ENCODE measurements at places on chromosomes 7 and 10.

GRCh38 chr7:16754856-16755317 lies 1.3 kb downstream of the TSPAN13 start:
- no peak for DNase-seq

GRCh38 chr7:108104324-108104723 lies 25.8 kb downstream of the LAMB4 start:
- no peak for DNase-seq

DNA sequence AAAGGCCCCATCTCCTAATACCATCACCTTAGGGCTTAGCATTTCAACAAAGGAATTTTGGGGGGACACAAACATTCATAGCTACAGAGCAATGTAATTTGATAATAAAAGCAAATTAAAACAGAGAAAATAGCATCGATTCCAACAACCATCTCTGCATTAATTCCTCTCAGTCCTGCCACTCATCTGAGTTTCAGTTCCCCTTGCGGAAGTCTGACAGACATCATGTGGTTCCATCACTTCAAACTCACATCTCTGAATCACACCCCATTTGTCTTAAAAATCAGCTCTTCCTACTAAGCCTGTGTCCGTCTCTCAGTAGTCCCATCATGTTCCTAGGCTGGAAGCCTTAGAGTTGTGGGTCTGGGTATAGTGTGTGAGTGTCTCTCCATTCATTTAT lies 3.6 kb downstream of the ADCK2 start:
- DNase-seq, result peak; percentile 40

DNA sequence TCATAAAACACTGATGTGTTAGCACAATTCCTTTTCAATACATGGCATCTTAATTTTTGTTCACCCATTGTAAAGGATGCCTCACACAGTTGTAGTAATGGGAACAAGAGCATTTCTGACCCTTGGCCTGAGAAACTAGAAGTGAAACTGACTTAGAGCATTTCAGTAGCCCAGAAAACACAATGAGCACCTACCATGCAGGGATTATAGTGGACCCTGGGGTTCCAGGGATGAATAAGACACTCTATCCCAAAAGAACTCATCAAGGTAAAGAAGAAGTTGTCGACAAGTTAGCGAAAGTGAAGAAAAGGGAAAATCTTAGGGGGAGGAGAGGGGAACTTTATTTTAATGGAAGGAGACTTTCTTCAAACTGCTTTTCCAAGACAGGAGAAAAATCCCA lies 125.6 kb downstream of the NT5C2 start:
- no peak for DNase-seq

- DNase-seq, result no peak
Measured at GRCh38 chr7:121166916-121167315, 161.9 kb upstream of the WNT16 start.

- DNase-seq, result no peak
Measured at GRCh38 chr7:67309764-67310549, 313.3 kb downstream of the TYW1 start.

DNA sequence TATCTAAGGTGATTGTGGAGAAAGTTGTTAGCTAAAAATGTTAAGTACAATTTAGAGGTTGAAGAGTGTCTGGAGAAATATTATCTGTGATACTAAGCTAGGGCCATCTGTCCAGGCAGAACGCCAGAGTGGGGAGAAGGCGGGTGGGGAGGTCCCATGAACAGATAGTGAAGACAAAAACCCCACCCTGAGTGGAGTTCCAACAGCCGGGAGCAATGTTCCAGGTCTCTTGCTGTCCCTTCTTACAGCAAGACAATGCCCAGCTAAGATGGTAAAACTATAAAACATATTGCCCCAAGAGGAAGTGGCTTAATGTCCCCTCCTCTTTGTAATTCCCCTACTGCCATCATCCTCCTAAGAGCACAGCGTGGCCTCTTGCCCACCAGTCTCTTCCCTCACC lies 10.4 kb upstream of the IL15RA start:
- no peak for DNase-seq

GRCh38 chr7:5408777-5409176 lies 14.9 kb downstream of the TNRC18 start:
- no peak for DNase-seq

GRCh38 chr7:4241304-4241612 lies 440.8 kb upstream of the FOXK1 start:
- DNase-seq, result no peak

- DNase-seq, result no peak
Measured at GRCh38 chr7:39083781-39084180, 106.1 kb downstream of the POU6F2 start.

DNA sequence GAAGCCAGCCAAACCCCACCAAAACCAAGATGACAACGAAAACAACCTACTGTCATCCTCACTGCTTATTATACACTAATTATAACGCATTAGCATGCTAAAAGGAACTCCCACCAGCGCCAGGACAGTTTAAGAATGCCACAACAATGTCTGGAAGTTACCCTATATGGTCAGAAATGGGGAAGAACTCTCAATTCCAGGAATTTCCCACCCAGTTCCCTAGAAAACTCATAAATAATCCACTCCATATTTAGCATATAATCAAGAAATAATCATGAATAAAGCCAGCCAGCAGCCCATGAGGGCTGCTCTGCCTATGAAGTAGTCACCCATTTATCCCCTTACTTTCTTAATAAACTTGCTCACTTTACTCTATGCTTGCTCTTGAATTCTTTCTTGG lies 20.8 kb downstream of the MICU1 start:
- no peak for DNase-seq

DNA sequence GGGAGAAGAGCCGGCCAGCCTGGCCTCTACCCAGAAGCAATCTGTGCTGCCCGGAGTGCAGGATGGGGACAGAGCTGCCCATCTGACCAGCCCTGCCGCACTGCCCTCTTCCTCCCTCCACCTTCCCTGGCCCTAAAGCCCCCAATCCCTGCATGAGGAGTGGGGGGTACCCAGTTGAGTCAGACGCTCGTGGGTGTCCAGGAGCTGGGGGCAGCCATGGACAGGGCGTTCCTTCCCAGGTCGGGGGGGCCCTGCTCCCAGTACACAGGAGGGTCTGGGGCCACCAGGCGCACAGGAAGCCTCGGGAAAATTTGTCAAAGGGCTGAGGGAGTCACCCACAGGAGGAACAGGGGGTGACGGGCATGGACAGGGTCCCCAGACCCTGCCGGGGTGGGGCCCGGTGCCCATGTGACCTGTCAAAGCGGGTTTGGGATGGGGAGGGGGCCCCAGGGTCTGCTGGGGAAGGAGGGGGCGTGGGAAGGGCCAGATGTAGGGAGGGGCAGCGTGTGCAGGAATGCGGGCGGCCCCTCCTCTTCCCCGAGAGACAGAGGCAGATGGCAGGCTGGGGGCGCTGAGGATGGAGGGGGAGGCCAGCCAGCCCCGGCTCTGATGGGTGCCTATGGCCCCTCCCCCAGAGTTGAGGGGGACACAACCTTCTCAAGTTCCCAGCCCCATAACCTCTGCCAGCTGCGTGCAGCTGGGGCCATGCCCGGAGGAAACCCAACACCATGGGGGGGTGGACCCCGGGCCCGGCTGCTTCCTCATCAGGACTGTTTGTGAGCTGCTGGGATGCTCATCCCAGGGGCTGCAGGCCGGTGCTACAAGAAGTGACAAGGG lies 21.5 kb upstream of the GRIFIN start:
- DNase-seq, result no peak

GRCh38 chr7:90007831-90008230 lies 146.4 kb upstream of the STEAP1 start:
- no peak for DNase-seq

- DNase-seq, result no peak
Measured at GRCh38 chr7:29993140-29993539, 3.5 kb upstream of the SCRN1 start.

DNA sequence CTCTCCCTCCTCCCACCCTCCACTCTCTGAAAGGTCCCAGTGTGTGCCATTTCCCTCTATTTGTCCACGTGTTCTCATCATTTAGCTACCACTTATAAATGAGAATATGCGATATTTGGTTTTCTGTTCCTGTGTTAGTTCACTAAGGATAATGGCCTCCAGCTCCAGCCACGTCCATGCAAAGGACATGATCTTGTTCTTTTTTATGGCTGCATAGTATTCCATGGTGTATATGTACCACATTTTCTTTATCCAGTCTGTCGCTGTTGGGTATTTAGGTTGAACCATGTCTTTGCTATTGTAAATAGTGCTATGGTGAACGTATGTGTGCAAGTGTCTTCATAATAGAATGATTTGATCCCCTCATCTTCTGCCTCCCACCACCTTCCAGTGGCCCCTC lies 183.7 kb upstream of the AUTS2 start:
- DNase-seq, result no peak

- DNase-seq, result no peak
Measured at GRCh38 chr7:3578399-3578798, 277.3 kb downstream of the SDK1 start.

- no peak for DNase-seq
Measured at GRCh38 chr10:74929197-74929596, 102.8 kb downstream of the KAT6B start.

GRCh38 chr10:22945934-22946673 lies 18.3 kb downstream of the ARMC3 start:
- no peak for DNase-seq

- no peak for DNase-seq
Measured at GRCh38 chr10:108789919-108790318, 1133.4 kb downstream of the XPNPEP1 start.

DNA sequence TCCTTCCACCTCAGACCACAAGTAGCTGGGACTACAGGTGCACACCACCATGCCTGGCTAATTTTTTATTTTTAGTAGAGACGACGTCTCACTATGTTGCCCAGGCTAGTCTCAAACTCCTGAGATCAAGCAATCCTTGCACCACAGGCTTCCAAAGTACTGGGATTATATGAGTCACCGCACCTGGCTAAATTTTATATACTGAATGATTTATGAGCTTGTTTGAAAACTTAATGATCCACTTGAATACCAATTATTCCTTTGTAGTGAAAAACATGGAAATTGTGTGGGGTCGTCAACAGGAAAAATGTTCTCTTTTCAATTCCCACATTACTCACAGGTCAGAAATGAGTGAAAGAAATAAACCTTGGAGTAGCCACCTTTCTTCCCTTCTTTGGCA lies 31.3 kb downstream of the RAPGEF5 start:
- no peak for DNase-seq

DNA sequence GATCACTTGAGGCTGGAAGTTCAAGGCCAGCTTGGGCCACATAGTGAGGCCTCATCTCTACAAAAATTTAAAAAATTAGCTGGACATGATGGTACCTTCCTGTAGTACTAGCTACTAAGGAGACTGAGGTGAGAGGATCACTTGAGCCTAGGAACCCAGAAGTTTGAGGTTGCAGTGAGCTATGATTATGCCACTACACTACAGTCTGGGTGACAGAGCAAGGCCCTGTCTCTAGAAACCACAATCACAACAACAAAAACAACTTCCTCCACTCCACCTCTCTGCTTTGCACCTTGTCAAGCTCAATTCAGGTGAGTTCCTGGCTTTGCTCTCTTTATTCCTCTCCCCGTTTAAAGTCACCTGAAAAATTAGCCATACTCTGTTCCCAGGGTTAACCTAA lies 8.3 kb upstream of the CAPZA2 start:
- no peak for DNase-seq

- DNase-seq, result no peak
Measured at GRCh38 chr7:136874393-136875032, 6.1 kb downstream of the CHRM2 start.

DNA sequence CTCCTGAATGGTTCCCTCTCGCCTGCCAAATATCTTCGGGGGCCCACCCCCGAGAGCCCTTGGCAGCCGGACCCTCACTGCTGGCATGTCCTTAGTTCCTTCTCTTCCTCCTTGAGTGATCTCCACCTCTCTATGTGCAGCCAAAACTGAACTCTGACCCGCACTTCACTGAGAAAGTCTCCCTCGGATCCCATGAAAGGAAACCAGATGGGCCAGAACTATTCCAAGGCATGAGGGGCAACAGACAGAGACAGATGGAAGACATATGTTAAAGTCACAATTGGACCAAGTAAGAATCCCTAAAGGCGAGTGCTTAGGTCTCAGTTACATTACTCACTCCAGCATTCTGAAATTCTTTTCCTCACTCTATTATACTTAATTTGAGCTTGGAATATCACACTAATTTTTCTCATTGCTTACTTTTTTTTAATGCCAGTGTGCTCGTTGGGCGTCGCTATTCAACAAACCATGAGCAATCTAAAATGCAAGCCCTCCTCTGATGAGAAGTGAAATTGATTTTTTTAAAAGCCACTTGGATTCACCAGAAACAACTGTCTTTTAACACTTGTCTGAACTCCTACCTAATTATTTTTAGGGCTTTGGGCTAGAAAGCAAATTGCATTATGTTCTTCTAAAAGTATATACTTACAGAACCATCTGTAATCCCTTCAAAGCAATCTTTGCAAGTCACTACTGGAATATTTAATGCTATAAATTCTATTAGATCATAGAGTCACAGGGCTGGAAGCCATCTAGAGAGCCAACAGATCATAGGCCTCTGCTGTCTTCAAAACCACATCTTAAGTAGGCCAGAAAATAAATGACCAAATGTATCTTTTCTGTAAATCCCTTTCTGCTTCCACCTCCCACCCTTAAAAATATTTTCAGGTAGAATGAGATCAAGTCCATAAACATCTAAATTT lies 43.3 kb upstream of the EZH2 start:
- DNase-seq, result no peak

DNA sequence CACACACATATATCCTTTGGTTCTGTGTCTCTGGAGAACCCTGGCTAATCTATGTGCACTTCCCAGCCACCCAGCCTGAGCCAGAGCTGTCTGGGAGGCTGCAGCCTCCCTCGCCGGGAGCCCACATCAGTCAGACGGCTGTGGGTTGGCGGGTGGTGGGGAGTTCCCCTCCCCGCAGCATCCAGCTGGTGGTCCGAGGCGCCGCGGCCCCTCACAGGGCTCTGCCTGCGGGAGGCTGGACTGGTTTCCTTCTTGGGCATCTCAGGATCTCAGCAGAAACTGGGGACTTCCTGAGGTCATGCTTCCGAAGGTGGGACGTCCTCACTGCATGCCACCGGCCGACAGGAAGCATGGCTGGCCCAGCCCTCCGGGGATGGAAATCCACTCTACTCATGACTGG lies 22.0 kb upstream of the PSMG3 start:
- DNase-seq, result no peak

- no peak for DNase-seq
Measured at GRCh38 chr10:29543715-29544114, 91.1 kb downstream of the SVIL start.

- no peak for DNase-seq
Measured at GRCh38 chr7:46848311-46848710, 733.6 kb downstream of the TNS3 start.

- DNase-seq, result no peak
Measured at GRCh38 chr10:103871006-103871405, 15.6 kb upstream of the SH3PXD2A start.

DNA sequence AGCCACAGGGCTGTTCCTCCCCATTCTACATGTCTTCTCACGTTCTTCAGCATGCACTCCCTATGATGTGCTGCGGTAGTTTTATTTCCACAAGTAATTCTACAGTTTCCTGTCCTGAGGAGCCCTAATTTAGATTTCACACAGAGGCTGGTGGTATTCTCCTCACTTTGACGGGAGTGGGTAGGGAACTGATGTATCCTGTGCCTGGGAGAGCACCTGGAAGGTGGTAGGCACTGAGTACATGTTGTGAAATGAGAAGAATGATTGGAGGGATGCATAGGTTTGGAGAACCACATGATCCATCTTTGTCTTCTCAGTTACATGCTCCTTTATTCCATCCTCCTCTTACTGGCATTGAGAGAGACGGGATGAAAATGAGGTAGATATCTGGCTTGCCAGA lies 118.2 kb upstream of the CCDC6 start:
- no peak for DNase-seq
